ENCODE measurements at places on chromosomes 5 and 9.

GRCh38 chr9:120755044-120755443, 38.2 kb downstream of the FBXW2 start:
- no peak for DNase-seq

DNA sequence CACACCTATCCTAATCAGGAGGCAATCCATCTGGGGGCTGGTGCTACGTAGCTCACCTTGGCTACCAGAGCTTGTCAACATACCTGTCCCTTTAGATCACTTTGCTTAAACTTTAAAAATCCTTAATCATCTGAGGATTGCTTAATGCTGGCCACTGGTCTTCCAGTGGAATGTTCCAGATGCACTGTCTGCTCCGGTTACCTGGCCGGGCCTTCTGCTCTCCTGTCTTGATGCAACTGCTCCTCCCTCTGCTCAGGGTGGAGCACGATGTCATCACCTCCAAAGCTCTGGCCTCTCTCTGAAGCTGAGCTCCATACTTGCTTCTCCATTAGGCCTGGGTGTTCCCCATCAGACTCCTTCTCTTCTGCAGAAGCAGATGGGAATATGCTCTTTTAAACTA, 106.5 kb upstream of the OTULINL start:
- DNase-seq = no peak

GRCh38 chr5:133487093-133487492, 125.2 kb downstream of the FSTL4 start:
- no peak for DNase-seq

GRCh38 chr5:55836191-55836590, 15.0 kb upstream of the IL31RA start:
- DNase-seq = no peak

DNA sequence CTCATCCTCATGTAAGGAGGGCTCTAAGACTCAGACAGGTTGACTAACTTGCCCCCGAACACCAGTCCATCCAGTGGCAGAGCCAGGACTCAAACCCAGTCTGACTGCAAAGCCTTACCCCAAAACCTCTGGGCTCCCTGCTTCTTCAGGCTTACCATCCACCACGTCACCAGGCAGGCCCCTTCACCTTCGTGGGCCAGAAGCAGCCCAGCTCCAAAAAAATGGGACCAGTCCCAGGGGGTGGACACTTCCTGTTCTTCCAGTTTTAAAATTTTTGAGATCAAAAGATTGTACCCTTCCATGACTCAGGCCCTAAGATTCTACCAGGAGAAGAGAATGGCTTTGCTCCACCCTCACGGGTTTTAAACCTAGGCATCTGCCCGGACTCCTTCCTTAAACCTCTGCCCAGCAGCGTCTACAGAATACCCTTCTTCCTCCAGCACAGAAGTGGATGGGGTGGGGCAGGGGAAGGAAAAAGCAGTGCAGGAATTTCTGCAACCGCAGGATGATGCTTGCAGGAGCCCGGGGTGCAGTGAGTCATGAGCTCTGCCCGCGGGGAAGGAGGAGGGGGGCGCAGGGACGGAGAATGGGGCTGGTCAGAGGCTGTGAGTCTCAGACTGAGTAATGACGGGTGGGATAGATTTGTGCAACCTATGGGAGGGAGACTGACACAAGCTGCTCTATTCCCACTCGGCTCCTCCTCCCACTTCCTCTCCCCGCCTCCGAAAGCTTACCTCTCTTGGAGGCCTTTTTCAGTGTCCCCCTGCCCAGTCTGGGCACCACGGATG, 50.4 kb upstream of the STXBP1 start:
- no peak for DNase-seq

DNA sequence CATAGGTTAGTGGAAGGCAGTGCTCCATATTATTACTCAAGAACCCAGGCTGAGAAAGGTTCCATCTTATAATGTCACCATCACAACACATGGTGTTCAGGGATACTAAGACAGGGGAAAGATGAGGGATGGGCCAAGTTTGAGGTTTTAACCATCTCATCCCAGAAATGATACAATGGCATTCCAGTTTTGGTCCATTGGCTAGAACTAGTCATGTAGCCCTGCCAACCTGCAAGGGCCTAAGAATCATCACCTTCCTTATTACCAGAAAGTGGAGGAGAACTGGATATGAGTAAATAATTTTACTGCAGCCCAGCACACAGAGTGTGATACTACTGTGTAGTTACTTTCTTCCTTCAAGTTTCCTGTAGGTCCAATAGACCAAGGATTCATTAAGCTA, 144.5 kb upstream of the ABCA1 start:
- DNase-seq = no peak

GRCh38 chr9:104905153-104905901, 22.6 kb downstream of the ABCA1 start:
- no peak for DNase-seq

DNA sequence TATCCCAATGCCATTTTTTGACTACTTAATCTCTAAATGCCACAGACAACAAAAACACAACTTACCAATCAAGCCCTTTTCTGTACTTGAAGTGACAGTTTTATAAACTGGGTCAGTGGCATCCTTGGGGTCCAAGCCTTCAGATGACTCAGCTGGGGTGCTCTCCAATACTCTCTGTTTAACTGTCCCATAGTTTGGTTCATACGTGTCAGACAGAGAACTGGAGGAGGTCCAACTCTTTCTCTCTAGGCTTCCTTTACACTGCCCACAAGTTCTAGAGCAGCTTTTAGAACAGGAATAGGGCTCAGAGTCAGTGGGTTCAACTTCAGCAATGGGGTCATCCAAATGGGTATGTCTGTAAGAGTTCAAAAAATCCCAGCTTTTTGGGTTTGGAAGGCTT, 166.9 kb downstream of the CDC42SE2 start:
- DNase-seq = no peak

GRCh38 chr5:174799121-174799520, 74.7 kb downstream of the MSX2 start:
- no peak for DNase-seq

- DNase-seq = no peak
Observed at GRCh38 chr5:141707510-141707909, 25.5 kb upstream of the ARAP3 start.

DNA sequence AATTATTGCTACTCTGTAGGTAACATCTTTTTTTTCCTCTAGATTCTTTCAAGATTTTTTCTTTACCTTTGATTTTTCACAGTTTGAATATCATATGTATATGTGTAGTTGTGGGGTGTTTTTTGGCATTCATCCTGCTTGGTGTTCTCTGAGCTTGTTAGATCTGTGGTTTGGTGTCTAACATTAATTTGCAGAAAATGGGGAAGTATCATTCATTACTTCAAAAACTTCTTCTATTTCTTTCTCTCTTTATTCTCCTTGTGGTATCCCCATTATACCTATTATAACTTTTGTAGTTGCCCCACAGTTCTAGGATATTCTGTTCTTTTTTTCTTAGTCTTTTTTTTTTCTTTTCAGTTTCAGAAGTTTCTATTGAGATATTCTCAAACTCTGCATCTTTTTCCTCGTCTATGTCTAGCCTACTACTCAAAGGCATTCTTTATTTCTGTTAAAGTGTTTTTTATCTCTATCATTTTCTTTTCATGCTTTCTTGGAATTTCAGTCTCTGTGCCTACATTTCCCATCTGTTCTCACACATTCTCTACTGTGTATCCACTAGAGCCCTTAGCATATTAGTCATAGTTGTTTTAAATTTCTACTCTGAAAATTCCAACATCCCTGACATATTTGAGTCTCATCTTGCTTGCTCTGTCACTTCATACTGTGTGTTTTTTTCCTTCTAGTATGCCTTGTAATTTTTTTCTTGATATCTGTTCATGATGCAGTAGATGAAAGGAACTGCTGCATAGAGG, 60.1 kb upstream of the GNA14 start:
- no peak for DNase-seq

GRCh38 chr5:160496334-160496733, 74.7 kb downstream of the PTTG1 start:
- no peak for DNase-seq

GRCh38 chr5:39211773-39212172, 7.6 kb downstream of the FYB1 start:
- no peak for DNase-seq

DNA sequence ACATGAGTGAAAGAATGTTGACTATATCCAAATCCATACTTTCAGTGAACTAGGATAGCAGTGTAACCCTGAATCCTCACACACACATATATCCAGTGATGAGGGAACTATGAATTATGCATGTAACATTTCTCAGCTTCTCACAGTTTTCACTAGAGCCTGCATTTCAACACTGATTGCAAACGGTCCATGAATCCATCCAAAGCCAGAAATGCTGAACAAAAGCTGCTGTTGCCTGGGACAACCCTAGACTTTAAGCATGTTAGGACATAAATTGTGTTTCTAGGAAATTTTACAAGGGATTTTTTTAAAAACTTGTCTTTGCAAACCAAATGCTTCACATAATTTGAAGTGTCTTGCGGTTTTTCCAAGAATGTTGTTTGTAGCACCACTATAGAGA, 2010.0 kb upstream of the WWC1 start:
- DNase-seq = no peak

GRCh38 chr5:141547921-141548320, 59.0 kb downstream of the PCDHGC5 start:
- DNase-seq = no peak

GRCh38 chr5:135481387-135481786, 29.2 kb upstream of the TIFAB start:
- DNase-seq = no peak

DNA sequence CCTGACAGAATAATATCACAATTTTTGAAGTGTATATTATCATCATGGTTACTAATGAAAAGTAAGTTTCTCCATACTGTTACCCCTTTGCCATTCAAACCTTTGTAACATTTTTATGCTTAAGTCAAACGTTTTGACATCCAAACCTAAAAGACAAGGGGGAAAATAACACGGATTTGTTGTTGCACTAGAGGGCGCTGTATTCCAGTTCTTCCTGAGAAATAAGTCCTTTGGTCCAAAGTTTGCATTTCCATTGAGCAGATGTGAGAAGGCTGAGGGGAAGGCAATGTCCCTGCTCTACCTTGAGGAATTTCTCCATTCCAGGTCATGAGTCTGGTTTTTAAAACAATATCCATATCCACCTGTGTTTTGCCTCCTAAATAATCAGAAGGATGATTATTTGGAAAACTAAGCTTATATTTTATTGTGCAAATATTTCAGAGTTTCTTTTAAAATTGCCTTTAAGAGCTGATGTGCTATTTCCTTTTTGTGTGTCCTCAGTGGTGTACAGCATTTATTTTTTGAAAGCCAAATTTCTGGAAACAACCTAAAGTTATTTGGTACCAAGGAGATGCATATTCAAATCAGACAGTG, 9.7 kb downstream of the LECT2 start:
- no peak for DNase-seq

DNA sequence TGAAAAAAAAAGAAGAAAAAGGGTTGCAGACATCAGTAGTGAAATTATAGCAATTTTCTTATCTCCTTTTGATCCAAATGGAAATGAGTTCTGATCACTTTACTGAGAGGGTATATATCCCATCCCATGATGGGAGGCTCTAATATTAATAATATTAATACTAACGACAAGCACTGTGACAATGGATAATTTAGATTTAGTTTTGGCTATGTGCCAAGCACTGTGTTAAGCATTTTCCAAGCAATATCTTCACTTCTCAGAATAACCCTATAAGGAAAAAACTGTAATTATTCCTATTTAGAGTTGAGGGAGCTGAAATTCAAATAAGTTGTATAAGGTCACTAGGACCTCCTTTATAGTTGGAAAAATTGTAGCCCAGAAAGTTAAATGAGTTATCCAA, 58.4 kb upstream of the ASTN2 start:
- DNase-seq = no peak

DNA sequence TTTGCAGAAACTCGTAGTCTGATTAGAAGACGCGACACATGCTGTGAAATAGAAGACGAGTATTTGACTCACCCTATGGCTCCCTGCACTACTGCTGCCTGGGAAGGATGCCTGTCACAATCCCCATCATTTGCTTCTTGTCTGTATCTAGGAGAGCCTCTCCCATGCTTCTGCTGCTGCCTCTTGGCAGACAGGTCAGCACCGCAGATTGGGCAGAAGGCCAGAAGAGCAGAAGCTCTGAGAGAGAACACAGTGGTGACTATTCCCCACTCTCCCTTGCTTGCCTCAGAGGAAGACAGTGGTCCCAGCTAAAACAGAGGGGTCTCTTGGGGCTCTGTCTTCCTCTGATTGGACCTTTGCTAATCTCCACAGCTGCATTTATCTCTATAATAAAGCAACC, 84.0 kb upstream of the SMIM32 start:
- DNase-seq = no peak

DNA sequence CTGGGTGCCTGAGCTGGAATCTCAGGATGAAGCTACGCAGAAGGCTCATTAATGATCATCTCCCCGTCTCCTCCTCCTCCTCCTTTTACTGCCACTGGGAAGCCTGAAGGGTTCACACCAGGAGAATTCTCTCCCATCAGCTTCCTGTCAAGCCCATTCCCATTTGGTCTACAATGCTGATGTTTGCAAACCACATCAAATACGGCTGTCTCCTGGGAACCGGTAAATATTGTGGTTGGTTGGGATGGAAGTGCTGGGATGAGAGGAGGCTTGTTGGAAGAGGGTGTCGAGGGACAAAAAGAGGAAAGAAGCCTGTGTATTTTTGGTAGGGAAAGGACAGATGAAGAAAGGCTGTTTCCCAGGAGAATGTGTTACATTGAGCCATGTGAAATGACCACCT, 13.2 kb upstream of the S1PR3 start:
- no peak for DNase-seq

GRCh38 chr5:69334793-69335268, 2.2 kb upstream of the CCDC125 start:
- peak; percentile 34 for DNase-seq

DNA sequence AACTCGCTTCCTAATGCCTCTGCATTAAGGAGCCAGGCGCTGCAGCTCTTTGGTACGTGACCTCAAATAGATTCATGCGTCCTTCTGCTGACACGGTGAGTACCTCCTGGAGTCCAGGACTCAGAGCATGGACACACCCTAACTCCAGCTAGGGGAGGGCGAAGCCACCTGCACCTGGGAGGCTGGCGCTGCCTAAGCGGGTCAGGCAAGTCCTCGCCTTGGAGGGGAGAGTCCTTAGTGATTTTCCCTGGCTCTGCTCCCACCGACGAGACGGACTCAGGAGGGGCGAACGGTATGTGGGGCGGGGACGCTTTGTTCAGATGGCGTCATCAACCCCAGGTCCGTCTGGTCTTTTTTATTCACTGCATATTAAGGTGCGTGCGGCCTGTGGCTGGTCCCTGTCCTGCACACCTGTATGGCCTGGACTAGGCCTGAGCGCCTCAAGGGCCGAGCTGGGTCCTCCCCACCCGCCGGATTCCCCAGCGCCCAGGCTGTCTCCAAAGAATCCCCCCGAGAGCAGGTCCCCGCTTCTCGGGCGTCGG, 50.3 kb downstream of the NSUN2 start:
- DNase-seq = no peak

- no peak for DNase-seq
Observed at GRCh38 chr5:123518111-123518510, 6.1 kb downstream of the CSNK1G3 start.

- no peak for DNase-seq
Observed at GRCh38 chr9:133237035-133237731, 28.1 kb upstream of the OBP2B start.

GRCh38 chr5:180858586-180858985, 2.5 kb downstream of the ZFP62 start:
- no peak for DNase-seq

- no peak for DNase-seq
Observed at GRCh38 chr5:5490774-5491347, 68.4 kb downstream of the ICE1 start.

GRCh38 chr5:158899211-158899610, 200.5 kb downstream of the EBF1 start:
- DNase-seq = no peak

Measured in stimulated activated CD8-positive, alpha-beta memory T cell treated with anti-CD3 and anti-CD28 coated beads, Interleukin-4, amount 100 ng/mL, for 4 hours (primary cell).